ENCODE measurements at places on chromosomes 12 and 14.

- no peak for DNase-seq
These were observed 5.7 kb downstream of the WSCD2 start for GRCh38 chr12:108134744-108135143.

DNA sequence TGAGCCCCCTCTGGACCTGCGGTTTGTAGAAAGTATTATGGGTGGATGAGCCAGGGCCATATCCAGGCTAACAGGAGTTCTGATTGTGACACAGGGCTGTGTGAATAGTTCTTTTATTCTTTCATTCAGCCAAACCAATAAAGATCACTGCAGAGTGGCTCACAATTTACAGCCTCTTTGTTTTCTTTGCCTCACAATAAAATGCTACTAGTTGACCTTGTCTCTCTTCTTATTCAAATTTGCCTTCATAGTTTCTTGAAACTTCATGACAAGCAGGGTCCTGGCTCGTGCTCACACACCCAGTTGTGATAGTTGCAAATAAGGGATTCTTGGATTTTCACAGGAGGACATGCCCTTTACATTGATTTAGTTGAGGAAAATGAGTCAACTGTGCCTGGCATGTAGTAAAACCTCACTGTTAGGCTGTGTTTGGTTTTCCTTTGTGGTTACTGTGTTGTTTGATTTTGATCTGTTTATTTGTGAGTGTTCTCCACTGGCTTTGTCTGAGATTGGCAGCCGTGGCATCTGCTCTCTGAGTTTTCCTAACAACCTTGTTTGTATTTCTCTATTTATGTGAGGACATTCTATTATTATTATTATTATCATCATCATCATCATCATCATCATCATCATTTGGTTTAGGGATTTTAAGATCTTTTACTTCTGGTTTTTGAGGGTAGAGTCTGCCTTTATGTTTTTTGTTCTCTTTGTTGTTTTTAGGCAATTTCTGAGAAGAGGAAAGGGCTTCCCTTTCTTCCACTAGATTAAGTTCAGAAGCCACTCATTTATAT, 2.7 kb upstream of the KRT6B start:
- no peak for DNase-seq

DNA sequence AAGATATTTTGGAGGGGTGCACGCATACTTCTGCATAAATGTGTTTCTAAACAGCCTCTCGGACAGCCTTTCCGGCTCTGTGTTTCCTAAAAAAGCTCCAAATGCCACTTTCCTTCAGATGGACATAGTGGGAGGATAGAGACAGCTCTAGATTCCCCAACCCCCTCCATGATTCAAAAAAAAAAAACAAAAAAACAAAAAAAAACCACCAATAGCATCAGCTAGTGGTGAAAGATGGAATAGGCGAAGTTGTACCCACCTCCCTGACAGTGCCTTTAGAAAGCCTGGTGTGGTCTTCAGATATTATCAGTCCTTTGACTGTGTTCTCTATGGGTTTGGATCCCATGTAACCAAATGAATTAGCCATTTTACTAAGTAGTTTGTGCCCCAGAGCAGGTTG, 94.1 kb downstream of the PHETA1 start:
- DNase-seq = no peak

DNA sequence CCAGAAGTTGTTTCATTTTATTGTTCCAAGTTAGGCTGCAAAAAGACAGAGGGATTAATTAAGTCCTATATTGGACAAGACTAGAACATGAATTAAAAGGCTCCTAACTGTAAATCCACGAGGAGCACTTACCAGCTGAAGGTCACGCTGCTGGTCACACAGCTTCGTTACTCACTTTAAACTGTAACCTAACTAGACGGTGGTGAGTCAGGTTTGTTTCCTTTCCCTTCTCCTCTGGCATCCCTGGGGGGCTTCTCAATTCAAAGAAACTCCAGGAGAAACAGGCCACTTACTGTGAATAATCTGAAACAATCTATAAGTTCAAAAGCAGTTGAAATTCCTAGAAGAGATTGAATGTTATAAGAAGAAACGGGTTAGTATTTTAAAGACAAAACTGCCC, 331.4 kb downstream of the BCAT1 start:
- no peak for DNase-seq

DNA sequence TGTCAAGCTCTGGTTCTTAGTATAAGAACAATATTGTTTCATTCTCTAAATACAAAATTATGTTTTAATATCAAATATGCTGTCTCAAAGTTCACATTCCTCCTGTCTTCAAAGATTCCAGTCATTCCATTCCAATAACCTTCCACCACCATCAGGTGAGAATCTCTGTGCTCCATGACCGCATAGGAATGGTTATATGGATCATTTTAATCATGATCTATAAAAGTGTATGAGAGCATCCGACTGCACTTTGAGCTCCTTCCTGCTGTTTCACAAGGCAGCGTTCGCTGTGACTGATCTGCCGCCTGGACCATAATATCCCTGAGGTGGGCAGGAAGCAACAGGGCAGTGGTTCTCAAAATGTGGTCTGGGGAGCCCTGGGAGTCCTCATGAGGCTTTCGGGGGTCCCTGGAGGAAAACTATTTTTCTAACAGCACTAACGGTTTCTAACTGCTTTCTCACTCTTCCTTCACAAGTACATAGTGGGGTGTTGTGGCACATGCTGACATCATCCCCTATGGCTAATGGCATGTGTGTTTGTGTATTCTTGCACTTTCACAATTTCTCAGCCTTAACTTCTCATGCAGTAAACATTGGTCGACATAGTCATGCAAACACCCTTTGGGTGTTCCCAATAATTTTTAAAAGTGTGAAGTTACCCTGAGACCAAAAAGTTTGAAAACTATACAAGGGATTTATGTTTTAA, 137.4 kb downstream of the ANO2 start:
- DNase-seq = no peak

- DNase-seq = no peak
These were observed 172.3 kb upstream of the GRIP1 start for GRCh38 chr12:66851134-66851533.

DNA sequence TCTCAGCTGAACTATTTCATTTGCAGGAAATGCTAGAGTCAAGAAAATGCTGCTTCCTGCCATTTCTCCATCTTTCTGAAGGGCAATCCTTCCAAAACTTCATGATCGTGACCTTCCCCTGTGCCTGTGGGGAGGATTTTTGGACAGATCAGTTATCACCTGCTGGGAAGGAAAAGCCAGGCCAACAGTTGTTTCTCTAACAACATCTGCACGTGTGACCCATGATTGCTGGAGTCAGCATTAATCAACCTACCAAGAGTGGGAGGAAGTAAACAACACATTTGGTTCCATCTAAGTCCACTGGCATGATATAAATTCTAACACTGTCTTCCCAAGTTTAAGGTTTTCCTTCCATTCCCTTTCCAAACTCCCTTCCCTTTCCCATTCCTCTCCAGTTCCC, 172.7 kb downstream of the APAF1 start:
- DNase-seq = no peak

- no peak for DNase-seq
These were observed 76.5 kb downstream of the FBXL14 start for GRCh38 chr12:1517734-1518525.

DNA sequence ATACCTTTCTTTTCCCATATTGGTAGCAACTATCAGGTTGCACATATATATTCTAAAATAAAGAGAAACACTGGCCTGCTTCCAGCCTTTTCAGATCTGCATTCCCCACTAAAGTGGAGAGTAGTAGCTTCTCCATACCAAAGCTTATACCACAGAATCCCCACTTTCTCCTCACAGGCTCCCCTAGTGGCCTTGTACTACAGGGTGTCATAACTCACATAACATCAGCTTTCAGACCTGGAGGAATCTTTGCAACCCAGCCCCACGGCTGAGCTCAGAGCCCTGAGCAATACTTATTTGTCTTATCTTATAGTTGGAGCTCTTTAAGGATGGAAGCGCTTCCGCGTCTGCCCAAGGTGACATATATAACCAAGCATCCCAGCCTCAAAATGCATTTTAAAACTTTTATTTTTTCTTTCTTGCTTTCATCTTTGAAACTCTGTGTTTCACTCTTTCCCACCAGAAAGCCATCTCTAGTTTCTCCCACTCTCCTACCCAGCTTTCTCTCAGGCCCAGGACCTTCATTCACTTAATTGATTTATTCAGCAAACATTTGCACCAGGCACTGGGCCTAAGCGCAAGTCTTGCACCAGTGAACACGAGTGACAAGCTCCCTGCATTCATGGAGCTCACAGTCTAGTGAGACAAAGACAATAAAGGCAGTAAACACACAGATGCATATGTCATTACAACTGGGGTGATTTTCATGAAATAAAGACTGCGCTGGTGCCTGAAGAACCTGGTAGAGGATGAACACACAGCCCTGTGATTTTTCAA, 254.7 kb downstream of the IPO8 start:
- DNase-seq = no peak

DNA sequence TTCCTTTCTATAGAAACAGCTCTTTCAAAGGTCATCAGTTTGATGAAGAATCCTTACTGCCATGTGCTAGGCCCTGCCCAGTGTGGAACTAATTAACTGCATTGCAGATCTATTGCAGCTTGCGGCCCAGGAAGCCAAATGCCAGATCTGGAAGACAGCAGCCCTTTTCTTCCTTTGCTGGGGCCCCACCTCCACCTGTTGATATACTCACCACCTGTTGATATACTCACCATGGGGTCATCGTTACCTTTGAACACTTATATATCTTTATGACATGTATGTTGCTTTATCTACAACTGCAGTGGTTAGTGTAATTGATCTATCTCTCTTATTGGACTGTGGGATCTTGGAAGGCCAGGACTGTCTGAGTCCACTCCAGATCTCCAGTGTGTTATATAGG, 292.5 kb downstream of the ATP23 start:
- no peak for DNase-seq

DNA sequence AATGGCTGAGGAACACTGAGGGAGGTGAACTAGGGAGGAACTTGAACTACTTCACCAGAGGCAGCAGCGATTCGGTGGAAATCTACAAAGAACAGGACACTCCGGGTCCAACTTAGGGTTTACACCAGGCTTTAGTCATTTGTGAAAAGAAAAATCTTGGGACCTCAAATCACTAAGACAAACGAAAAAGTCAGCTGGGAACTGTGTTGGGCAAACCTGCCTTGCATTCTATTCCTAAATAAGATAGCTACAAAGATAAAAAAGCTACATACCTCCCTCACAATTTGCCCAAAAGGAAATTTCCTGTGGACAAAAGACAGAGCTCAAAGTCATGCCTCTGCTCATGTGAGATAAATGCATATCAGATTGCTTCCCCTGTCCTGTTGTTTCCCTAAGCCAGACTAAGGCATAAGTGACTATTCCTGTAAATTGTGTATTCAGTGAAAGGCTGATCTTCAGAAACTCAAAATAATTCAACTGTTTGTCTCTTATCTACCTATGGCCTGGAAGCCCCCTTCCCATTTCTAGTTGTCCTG, 106.6 kb downstream of the APAF1 start:
- no peak for DNase-seq

DNA sequence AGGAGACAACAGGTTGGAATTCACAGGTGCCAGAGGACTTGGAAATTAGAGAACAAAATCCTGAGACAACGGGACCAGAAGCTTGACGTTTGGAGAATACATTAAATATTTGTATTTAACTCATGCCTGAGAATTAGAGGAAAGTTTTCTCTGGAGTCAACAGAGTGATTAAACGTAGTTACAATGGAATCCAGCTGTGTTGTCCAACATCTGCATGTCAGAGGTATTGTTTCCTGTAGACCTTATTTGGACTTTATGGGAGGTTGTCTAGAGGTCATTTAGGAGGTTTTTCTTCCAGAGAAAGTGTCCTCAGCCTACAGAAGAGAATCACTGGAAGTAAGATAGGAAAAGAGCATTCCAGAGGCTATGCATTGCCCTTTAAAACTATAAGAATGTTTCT, 45.1 kb upstream of the RERGL start:
- no peak for DNase-seq

DNA sequence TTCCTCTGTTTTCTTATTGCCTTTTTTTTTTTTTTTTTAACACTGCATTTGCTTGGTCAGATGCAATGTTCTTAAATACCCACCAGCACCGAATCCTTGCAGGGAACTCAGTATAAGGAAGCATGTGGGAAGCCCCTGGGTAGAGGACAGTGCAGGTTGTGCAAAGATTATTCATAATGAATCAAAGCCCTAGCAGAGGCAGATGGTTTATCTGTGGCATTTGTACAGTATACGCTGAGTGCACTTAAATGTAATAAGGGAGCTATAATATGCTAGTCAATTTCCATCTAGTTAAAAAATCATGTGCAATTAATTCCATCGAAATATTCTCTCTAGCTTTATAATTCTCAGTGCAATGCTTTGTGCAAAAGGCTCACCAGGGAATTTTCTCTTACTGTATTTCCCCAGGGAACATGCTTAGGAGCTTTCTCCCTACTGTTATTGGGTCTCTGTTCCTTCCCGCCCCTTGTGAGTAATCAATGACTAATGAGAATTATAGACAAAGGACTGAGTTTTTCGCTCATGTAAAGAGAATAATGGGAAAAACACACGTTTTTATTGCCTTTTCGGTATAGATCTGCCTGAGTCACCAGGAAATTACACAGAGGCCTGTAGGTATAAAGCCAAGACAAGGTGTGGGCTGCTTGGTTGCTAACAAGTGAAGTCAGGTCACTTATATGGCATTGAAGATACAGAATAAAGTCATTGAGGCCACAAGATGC, 1214.3 kb upstream of the TMEM132C start:
- DNase-seq = no peak

DNA sequence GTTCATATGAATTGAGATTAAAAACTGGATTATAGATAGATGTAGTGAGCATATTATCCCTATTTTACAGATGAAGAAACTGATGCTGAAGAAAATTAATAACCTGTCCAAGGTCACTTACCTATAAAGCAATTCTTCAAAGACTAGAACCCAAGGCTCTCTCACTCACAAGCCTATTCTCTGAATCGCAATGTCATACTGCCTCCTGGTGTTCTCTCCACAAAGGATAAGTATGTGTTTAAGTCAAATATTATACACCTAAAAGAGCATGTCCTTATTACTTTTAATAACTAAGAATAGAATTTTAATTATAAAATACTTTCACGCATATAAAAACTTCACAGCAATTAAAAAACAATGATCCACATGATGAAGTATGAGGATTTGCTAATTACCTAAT, 721.3 kb upstream of the USP15 start:
- DNase-seq = no peak

DNA sequence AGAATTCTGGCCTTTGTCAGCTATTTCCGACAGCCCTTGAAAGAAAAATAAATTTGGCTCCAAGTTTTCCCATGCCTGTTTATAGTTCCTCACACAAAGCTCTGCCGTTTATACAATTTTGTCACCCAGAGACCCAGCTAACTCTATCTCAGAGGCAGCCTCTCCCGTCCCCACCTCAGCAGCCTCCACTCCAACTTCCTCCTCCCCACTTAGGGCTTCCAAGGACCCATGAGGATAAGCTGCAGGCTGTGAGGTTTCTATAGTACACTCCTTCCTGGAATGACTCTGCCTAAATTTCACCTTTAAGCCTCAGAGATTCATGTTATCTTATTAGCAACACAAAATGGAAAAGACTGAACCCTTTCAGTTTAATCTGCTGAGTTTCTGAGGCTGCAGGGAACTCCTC, 71.8 kb downstream of the TTC9 start:
- no peak for DNase-seq

GRCh38 chr14:99566009-99566389, 38.0 kb downstream of the CCDC85C start:
- no peak for DNase-seq

Data from NCI-H1048 (cell line).